ENCODE measurements at places on chromosomes 5 and 9.

DNA sequence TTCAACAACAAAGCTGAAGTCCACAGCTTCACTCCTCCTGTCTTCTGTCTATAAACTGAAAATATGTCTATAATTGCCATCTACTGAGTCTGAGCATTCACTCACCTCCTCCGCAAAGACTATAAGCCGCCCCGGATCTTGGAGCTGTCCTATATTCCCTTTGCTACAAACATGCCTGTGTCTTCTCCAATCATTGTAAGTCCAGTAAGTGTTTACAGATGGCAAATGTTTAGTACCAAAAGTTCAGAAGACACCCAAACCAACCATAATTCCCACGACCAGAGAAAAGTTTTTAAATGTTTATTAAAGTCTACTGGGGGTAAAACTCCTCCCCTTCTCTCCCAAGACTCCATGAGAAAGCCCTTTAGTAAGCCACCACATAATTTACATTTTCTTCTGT, 80.9 kb downstream of the EBF1 start:
- DNase-seq: no peak

DNA sequence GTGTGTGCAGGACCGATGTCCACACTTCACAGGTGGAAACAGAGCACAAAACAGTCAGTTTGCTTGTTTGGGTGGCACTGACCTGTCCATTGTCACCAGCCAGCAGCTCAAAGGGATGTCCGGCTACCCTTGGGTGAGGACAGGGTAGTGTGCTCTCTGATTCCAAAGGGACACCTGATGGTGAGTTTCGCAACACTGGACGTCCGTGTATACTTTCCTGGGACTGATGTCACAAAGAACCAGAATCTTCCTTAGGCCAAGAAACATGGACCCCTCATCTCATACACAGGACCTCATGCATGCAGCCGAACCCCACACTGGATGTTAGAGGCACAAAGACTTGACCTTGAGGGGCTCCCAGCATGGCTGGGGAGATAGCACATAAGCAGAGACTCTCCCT, 22.2 kb upstream of the CPLX2 start:
- DNase-seq: no peak

- DNase-seq: no peak
Measured at GRCh38 chr5:139205586-139205985, 7.4 kb upstream of the SIL1 start.

GRCh38 chr5:124908581-124909451, 162.4 kb upstream of the ZNF608 start:
- peak; percentile 77 for DNase-seq

DNA sequence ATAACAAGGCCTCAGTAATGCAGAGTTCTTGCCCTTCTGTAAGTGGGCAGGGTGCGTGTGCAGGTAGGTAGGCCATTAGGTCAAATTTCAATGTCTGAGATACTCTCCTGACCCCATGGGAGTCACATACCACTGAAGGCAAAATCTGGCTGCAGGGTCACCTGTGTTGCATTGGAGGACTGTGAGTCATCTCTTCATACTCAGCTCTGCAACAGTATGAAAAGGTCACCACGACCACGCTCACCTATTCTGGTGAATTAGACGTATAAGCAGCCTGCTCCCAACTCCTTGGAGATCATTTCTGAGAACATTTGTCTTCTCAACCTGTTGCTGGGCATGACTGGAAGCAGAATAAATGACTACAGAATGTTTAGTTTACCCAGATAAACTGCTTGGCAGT, 599.8 kb downstream of the PDE4D start:
- no peak for DNase-seq

DNA sequence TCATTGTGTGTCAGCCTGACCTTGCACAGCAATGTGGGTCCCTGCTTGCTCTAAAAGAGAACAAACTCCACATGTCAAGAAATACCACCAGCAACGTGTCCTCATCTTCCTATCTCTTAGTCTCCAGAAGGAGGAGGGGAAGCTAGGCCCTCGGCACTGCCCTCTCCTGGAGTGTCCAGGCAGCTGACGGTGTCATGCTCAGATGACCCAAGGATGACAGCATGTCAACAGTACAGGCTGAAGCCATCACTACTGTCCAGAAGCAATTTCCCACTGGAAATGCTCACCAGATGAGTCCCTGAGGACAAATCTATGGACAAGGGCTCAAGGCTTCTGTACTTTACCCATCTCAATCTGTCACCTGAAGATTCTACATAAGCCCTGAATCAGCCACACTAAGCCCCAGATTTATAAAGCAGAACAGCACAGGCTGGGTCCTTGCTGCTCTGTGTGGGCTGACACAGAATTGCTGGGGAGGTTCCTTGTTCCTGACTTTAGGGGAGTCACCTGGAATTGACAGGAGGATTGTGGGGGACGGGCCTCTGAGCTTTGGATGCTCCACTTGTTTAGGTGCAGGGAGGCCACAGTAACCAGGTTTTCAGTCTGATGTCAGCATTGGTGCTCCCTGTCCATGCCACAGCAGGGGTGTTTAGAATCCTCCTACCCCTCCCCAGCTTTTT, 210.2 kb downstream of the DAB2IP start:
- no peak for DNase-seq

GRCh38 chr9:92180669-92181181, 65.5 kb upstream of the SPTLC1 start:
- no peak for DNase-seq

DNA sequence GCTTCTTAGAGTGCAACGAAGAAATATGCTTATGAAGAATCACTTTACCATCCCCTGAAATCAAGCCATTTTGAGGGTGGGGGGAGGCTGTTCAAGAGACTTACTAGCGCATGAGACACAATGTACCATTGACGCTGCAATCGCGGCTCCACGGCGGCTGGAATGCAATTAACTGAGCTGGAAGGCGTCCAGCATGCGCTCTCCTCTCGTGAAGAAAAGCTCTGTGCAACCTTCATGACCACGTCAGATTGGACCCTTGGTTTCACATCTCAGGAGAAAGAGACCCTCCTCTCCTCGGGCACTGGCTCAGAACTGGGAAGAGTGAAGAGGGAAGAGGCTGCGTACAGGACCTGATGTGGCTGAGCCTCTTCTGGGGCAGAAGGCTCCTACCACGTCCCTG, 138.5 kb upstream of the IRX2 start:
- no peak for DNase-seq

- no peak for DNase-seq
Measured at GRCh38 chr9:89807682-89808075, 202.9 kb downstream of the GADD45G start.

DNA sequence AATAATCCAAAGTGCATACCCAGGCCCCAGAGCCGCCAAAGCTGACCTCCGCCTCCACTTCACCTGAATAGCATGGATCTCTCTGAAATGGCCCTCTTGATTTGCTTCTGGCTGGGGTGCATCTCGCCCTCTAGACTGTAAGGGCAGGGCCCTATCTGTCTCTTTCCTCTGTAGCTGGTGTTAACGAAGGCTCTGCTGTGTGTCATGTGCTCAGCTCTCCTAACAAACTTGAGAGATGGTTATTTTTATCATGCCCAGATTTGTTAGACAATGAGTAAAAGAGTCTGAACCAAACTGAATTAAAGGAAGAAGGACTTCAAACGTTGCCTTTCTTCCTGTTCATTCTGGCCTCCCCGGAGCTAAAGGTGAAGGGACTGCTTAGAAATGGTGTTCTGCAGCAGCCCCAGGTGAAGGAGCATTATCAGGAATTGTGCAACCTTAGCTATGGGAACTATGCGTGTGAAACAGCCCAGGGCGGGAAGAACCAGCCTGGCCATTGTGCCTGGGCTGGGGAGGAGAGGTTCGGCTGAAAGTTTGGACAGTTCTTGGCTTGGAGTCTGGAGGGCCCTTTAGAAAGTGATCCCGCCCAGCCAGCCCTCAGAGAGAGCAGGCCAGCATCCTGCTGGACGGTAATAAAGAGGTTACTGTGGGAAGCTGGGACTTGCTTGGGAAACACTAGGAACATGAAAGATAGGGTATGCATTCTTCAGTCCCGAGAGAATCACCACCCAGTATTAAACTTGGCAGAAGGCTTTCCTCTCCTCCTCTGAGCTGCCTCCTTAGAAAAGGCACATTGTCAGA, 73.5 kb downstream of the WWC1 start:
- DNase-seq: no peak

GRCh38 chr9:20095430-20096092, 306.7 kb upstream of the SLC24A2 start:
- no peak for DNase-seq

DNA sequence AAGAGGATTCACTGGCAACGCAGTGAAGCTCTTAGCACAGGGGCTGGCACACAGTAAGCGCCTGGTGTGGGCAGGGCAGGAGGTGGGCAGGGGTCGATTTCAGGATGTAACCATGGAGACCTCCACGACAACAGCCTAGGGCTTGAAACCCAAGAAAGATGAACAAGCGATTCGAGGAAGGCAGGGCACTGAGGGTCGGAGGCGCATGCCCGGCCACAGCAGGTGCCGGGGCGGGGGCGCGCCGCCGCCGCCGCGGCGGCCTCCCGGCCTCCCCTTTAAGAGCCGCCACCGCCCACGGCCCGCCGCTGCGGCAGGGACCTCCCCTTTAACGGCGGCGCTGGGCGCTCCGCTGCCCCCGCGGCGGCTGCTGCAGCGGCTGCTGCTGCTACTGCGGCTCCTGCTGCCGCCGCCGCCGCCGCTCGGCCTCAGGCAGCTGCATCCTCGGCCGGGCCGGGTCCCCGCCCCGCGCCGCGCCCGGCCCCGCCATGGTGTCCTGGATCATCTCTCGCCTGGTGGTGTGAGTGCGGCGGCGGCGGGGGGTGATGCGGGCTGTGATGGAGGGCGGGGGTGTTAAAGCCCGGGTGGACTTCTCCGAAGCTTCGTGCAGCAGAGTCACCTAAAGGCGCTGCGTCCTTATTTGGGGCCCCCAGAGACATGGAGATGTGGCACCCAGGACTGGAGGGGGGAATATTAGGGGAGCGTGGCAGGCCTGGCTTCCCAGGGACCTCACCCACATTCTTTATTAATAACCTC, at the start of gene REEP2:
Gene REEP2 (plus strand): TSS at position 334 of the 753 bp plus-strand sequence. CDS start 152 bp downstream, at position 486.
- DNase-seq: peak; percentile 60

DNA sequence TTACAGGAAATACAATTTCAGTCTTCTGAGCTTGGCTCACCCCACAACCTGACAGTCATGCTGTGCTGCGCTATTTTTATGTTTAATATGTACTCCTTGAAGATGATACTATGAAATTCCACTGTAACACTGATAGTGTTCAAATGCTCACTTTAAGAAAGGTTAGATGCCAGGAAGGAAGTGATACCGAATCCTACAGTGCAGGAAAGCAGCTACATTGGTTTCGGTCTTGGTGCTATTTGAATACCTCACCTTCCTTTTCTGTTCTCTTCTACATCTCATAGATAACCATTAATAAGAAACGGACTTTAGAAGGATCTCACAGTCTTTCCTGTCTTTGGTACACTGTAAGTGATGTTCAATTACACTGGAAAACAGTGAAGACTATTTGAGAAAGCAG, 117.6 kb downstream of the SEMA5A start:
- no peak for DNase-seq

DNA sequence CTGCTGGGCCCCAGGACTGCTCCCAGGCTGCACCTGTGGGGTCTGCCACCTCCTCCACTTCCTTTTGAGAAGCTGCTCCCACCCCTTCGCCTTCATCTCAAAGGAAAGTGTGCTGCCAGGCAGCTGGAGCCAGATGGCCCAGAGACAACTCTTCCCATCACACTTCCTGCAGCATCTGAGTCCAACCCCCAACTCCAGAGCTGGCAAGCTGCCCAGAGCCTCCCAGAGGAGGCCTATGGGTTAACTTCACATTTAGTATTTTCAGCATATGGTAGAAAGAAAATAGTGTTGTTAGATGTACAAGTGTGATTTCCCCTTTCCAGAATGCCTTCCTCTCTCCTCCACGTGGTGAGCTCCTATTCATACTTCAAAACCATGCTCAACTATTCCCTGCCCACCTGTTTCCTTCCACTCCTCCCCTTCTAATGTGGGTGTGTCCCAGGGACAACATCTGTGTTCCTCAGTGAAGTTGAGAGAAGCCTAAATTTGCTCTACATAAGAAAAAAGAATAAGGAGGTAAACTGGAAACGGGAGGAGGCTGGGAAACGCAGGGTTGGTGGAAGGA, 38.6 kb upstream of the KCNMB1 start:
- DNase-seq: no peak

DNA sequence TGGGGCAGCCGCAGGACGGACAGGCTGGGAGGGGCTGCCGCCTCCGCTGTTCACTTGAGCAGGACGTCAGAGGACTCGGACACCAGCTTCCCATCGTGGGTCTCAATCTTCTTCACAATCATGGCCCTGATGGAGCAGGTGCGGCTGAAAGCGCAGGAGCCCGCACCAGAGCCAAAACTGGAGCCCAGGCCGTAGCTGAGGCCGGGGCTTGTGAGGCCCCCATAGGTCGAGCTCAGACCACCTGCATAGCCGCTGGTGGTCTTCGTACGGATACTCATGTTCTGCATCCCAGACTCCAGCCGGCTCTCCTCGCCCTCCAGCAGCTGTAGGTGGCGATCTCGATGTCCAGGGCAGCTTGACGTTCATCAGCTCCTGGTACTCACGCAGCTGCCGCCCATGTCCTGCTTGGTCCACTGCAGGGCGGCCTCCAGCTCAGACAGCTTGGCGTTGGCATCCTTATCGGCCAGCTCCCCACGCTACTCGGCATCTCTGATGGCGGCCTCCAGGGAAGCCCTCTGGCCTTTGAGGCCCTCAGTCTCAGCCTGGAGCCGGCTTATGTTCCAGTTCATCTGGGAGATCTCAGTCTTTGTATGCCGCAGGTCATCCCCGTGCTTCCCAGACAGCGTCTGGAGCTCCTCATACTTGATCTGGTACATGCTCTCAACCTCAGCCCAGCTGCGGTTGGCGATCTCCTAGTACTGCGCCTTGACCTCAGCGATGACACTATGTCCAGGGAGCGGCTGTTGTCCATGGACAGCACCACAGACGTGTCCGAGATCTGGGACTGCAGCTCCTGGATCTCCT, 43.7 kb upstream of the DEPDC1B start:
- DNase-seq: no peak

DNA sequence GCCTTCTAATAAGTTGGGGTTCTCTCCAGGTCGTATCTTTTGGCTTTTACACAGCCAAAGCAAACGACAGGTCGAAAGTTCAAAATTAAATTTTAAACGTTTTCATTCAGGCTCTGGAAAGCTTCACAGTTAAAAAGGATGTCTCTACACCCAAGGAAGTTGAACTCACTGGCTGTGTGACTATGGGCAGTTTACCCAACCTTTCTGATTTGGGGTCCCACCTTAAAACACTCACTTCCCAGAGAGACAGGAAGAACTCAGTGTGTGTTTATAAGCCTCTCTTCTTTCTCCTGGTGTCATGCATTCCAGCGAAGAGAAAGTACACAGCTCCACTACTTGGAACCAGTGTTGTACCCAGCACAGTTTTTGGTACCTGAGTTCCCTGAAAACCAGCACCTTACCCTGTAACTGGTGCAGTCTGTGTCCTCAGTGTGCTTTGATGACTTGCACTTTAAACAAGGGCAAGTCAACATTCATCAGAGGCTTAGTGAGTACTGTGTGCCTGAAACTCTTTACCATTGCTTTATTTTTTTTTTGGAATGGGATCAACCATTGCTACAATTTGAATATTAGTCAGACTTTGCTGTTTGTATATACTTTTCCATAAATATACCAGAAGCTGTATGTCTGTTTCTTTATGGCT, 1.7 kb downstream of the SRD5A1 start:
- DNase-seq: no peak
